ENCODE measurements at places on chromosomes 5 and 9.

DNA sequence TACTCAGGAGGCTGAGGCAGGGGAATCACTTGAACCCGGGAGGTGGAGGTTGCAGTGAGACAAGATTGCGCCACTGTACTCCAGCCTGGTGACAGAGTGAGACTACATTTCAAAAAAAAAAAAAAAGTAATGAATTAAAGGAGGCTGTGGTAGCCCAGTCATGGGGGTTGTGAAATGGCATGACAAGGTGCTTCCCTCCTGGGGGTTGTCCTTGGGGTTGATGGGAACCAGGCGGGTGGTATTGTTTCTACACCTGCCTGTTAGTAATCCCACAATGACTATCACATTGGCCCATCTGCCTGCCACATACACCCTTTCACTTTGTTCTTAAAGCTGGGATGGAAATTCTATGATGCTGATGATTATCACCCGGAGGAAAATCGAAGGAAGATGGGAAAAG, 5.6 kb downstream of the IDNK start:
- no peak for DNase-seq

GRCh38 chr9:37566716-37567115, 9.5 kb downstream of the FBXO10 start:
- no peak for DNase-seq

GRCh38 chr9:137156567-137157375, 13.1 kb downstream of the LRRC26 start:
- DNase-seq: peak; percentile 63

DNA sequence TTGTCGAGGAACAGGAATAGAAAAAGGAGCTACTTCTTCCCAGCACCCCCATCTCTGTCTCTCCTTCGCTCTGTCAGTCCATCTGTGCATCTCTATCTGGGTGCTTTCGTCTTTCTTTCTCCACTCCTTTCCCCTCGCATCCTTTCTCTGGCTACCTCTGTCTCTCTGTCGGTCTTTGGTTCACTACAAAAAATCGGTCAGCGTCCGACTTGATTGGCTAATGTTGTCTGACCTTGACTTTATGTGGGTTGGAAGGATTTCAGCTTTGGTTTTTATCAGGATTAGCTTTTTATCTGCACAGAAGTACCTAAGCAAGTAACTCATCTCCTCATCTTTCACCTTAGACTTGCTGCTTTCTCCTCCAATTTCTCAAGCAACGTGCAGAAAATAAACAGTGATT, 575.2 kb upstream of the ZNF462 start:
- DNase-seq: no peak

DNA sequence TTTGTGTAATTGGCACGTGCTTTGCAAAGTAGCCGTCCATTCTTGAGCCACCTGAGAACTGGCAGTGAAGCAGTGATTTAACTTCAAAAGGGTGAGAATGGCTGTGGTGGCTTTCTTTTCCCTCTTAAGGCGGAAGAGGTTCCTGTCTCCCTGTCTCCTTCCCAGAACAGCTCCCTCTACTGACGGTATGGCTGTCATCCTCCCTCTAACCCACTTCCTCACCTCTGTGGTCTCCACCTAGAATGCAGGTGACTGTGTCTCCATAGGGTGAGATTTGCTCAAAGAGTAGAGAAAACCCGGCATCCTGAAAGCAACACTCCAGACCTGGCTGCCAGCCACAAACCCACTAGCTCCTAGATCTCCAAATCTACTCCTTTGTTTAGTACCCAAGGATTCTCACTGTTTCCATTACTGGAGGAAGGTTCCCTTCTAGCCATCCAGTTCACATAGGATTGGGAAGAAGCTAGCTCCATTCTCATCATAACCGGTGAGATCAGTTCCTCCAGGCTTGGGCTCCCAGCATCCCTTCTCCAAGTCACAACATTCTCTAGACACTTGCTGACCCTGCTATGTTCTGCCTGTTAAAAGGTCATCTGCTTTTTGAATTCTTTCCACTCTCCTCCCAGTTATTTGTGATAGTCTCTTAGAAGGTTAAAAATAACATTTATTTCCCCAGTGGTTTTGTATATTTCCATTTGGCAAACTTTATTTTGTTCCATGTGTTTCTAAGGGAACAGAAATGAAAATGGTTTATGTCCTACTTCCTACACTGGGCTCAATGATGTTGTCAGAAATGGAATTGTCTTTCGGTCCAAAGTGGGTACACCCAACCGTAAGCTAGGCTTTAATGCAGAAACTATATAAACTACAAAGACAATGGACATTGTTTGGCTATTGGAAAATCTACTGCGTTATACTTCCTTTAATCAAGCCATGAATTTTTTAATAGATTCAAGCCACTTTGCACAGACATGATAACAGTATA, 269.4 kb downstream of the CWC27 start:
- no peak for DNase-seq

GRCh38 chr9:128372188-128372641, 1.0 kb downstream of the URM1 start:
- DNase-seq: no peak

DNA sequence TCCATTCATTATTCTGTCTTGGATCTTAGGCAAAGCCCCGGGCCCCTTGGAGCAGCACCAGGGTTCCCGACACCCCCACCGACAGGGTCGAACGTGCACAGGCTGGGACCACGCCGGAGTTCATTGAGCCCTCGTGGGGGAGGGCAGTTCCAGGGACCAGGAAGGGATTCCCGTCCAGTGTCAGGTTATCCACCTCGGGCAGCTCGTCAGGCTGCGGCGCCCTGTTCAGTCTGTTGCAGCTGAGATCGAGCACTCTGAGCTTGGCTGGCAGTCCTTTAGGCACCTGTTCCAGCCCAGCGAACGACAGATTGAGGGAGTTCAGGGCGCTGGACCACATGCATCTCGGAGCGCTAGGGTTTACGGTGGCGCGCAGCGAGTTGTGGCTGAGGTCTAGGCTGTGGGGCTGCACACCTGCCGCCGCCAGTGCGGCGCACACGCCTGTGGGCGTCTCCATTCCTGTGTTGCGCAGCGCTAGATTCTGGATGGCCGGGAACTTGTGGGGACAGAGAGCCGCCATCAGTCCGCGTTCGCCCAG, 1.1 kb downstream of the CD14 start:
- no peak for DNase-seq

- DNase-seq: no peak
Measured at GRCh38 chr5:121189342-121190305, 662.1 kb upstream of the FTMT start.

- no peak for DNase-seq
Measured at GRCh38 chr9:98109052-98109451, 10.0 kb downstream of the TRIM14 start.

DNA sequence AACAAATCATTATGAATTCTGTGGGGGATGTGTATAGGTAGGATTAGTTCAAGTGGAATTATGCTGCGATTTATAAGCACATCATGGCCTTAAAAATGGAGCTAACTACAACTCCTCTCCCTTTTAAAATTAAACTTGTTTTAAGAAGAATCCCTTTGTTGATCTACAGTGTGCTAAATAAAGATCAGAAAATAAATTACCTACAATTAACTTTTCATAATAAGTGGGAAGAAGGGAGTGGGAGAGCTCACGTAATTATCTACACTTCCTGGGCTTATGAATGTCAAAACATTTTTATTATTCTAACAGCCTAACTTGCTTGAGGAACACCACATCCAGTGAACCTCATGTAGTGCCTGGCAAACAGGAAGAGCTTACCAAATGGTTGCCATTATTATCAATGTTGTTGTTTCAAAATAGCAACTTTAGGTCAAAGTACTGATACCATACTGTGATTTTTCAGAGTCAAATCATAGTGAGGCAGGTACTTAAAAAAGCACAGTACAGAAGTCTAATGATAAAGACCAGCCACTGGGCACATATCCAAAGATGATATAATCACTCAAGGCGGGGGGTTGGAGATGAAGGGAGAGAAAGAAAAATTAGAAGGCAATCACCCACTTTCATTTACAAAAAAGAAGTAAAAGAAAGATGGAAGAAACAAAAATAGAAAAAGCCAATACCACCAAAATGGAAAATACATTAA, 174.0 kb downstream of the RAPGEF6 start:
- DNase-seq: no peak

DNA sequence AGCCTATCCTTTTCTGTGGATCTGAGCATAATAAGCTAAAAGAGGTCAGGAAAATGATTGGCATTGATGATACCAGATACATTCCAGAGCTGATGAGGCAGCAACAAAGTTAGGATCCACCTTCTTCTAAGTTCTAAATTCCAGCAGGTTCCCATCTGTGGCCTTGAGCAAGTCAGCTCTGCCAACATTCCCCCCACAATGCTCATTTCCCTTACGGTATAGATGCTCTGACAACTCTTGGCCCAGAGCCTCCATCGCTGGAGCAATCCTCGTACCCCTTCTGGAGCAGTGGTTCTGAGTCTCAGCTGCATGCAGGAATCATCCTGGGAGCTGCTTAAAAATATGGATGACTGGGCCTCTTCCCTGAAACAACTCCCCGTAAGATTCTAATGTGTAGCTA, 78.1 kb downstream of the MED27 start:
- DNase-seq: no peak

- DNase-seq: no peak
Measured at GRCh38 chr5:153267506-153267905, 223.0 kb upstream of the GRIA1 start.

- DNase-seq: no peak
Measured at GRCh38 chr5:174425964-174426290, 298.5 kb upstream of the MSX2 start.

- no peak for DNase-seq
Measured at GRCh38 chr5:42876375-42876844, 64.7 kb upstream of the SELENOP start.

DNA sequence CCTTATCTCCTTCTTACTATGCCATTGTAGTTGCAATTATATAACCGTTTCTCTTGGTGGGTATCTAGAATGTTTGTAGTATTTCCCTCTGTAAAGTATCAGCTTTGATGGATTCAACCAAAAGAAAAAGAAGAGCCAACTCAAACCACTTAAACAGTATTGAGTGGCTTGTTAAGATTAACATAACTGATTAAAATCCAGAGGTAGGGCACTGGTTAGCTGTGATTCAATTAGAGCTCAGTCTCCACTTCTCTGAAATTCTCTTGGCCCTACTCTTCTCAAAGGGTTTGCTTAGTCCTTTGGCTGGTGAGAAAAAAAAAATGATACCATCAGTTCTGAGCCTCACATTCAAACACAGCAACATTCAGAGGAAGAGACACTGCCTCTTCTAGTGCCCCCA, 37.0 kb downstream of the TYRP1 start:
- DNase-seq: no peak

DNA sequence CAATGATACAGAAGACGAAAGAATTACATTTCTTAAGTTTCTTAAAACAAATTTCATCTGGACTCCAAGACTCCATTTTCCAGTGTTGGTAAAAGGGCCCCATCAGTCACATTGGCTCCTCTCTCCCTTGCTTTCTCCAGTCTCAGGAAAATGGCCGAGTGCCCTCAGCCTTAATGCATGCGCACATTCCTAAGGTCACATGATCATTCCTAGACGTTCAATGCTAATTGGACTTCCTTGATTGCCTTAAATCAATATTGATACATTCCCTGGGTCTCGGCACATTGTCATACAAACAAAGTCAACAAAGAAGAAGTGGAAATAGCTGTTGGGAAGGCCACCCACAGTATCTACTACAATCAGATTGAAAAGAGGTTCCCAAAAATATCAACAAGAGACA, 413.6 kb upstream of the GRAMD2B start:
- no peak for DNase-seq

DNA sequence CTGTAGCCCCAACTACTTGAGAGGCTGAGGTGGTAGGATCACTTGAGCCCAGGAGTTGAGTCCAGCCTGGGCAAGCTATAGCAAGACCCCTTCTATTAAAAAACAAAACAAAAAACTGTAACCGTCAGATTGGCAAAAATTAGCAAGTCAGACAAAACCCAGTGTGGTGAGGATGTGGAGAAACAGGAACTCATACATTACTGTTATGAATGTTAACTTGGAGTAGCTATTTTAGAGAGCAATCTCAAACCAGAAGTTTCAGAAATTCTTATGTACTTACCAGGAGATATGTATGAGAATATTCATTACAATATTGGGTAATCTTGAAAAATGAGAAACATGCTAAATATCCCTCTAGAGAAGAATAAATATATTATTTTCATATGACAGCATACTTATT, 120.3 kb downstream of the INVS start:
- DNase-seq: no peak

- DNase-seq: no peak
Measured at GRCh38 chr9:111970827-111971226, 74.2 kb downstream of the UGCG start.

DNA sequence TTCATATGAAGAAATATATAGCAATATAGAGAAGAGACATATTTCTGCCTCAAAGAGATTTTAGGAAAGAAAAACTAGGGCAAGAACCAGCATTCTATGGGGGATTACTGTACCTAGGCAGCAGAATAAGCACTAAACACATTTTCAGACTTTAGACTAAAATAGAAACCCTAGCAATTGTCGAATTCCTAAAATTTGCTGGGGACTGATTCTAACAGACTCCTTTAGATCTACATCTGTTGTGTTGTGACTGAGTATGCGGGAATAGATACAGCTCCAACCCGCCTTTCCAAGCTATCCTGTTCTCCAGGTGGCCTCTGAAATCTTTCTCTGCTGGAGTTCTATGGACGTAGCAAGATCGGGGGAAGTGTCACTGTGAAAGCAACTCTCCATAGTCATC, 482.2 kb downstream of the NTRK2 start:
- no peak for DNase-seq

- no peak for DNase-seq
Measured at GRCh38 chr5:664994-665360, 28.2 kb downstream of the TPPP start.

DNA sequence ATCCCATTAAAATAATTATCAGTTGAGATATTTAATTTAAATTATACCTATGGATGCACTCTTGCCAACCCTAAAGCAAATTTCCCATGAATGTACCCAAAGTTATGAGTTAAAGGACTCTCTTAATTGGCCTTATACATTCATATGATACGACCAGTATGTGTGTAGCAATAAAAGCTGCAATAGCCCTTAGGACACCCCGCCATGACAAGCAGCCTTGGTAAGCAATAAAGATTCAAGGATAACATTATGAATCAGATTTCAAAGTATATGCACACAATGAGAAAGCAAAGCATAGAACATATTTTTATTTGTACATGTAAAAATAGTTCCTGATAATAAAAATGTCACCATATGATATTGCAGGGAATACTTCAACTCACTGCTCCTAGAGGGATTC, 1699.3 kb upstream of the CDH9 start:
- no peak for DNase-seq

DNA sequence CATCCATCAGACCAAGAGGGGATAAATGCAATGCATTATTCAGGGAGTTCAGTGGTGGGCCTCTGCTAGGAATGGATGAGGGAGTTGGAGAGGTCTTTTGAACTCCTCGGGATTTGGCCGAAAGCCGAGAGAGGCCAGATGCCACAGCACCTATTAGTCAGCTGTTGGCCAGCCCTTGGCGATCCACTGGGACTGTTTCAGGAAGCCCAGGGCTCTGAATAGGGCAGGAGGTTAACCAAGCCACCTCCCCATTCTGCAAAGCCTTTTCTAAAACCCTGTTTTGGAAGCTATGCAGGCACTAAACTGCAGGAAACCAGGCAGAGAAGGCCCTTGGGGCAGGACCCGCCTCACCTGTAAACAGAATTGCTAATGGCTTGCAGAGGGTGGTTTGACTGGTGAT, 37.8 kb downstream of the ASTN2 start:
- no peak for DNase-seq
